Gastroesophageal sphincter (tissue), 4 donors: ENCODE measurements at places on chromosomes 2 and 18. TPM values are rescaled to one million over a fixed set of nuclear protein-coding genes. Genes with fewer than 3 reads are reported as not detected.

- peak; percentile 31 for ATAC-seq
These were observed 106.9 kb downstream of the FBXO15 start for GRCh38 chr18:74040459-74041332.

The SMYD1 gene
- total RNA-seq, result 15.2 TPM

DNA sequence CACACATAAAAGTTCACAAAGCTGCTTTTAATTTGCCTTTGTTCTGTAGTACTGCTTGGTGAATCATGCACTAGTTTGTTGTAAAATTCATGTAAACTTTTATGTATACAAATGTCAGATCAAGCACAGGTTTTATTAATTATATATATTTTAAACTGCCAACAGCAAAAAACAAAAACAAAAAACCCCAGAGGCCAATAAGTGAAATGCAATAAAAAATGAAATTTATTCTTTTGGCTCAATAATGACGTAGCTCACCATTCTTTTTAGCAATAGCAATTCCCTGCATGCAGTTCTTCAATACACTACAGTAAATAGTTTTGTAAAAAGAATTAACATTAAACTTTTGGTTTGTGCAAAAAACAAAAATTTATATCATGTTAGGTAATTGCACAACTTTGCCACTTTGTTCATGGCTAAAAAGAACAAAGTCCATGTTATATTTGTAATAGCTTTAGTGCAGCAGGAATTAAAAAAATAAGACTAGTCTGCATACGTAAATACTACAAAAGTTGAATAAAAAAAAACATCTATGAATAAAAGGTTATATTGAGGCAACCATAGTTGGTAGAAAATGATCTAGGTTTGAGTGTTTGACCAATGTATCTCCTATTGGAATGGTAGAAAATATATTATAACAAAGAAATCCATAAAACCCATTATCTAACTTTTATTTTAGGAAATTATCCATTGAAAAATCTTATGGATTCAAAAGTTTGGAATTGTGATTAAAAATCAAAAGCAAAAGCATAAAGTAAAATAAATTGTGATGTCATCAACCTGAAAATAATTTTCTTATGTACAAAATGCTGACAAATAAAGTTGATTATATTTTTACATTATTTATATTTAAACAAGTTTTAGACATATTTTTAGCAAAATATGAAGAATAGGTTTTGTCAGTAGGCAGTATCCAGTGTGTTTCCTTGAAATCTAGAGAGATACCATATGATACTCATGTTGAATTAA lies 115.6 kb downstream of the SCN3A start:
- no peak for ATAC-seq

The ATOH8 gene
- 79.5 TPM for total RNA-seq

DNA sequence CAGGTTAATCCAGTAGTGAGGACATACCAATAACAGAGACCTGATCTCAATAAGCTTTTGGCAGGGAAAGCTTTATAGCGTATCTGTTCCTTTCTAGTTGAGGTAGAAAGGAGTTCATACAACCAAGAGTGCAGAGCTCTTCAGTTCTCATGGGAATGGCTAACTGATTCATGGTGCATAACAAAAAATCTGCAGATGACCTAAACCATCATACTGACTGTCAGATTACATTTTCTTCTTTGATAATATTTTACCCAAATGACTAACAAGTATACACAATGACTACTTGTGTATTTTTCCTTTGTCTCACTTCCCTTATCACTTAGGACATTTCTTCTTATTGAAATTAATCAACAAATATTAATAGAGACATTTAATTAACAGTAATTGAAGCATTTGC lies 140.0 kb upstream of the SERTAD2 start:
- no peak for ATAC-seq

GRCh38 chr2:74671479-74671878 lies 17.4 kb downstream of the SEMA4F start:
- no peak for ATAC-seq

- ATAC-seq, result no peak
These were observed 30.7 kb upstream of the FRZB start for GRCh38 chr2:182897137-182897536.

DNA sequence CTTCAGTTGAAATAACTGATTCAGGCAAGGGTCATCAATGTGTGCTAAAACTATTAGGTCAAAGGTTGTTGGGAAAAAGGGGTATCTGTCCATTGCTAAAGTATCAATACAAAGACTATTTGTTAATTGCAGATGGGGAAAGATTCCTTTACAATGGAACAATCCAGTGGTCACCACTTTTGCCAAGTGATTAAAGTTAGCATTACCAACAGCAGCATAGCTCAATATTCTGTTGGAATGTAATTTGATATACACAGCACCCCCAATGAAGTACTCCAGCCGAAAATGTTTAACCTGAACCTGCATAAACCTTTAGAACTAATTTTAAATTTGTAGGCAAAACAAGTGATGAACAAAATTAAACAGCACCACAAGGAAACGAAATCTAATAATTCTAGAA lies 191.0 kb downstream of the TCF4 start:
- ATAC-seq, result no peak

The CROCC2 gene
- total RNA-seq, result not detected

DNA sequence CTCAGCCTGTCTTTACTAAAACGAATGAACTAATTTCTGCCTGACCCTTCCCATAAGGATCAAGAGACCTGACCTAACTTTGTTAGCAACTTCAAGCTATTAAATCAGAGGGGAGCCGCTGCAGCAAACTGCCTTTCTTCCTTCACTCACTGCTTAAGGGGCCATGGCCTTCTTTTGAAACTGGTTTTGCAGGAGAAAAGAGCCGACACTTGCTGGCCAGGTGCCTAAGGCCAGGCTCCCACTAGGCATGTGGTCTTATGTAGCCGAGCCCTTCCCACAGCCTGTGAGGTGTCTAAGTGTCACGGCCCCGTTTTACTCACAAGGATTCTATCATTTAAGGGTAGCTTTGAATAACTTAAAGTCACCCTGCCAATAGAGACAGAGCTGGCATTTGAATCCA lies 130.8 kb downstream of the ZNF236 start:
- peak; percentile 23 for ATAC-seq

The AGXT gene
- not detected for total RNA-seq

The AQP12B gene
- not detected for total RNA-seq

GRCh38 chr18:6661692-6662415 lies 67.7 kb upstream of the ARHGAP28 start:
- no peak for ATAC-seq

DNA sequence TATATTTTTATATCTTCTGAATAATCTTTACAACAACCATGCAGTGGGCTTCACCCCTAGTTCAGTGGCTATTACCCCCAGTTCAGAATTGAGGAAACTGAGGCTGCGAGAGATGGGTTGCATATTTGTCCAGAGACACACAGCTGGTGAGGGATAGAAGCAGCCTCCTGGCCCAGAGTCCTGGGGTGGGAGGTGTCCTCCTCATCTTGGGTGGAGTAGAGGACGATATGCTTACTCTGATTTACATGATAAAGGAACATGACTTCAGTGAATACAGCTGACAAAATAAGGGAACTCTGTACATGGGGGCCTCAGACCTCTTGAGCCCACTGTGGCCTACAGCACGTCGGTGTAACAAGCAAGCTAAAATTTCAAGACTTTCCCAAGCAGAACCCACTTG lies 214.7 kb downstream of the FBXO15 start:
- ATAC-seq, result no peak

DNA sequence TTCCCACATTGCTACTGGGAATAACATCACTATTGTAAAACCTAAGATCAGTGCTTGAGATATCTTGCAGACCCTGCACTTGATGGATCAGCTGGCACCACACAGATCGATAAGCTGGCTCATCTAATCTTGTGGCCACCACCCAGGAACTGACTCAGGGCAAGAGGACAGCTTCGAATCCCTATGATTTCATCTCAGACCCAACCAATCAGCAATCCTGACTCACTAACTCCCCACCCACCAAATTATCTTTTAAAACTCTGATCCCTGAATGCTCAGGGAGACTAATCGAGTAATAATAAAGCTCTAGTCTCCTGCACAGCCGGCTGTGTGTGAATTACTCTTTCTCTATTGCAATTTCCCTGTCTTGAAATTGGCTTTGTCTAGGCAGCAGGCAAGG lies 11.3 kb upstream of the TEX44 start:
- no peak for ATAC-seq

GRCh38 chr18:11909591-11910026 lies 1.5 kb upstream of the MPPE1 start:
- ATAC-seq, result peak; percentile 54

The GAD1 gene
- not detected for total RNA-seq

GRCh38 chr18:4400911-4401310 lies 54.2 kb downstream of the DLGAP1 start:
- ATAC-seq, result no peak

The FER1L5 gene
- total RNA-seq, result not detected

The ACVR1C gene
- 0.31 TPM for total RNA-seq

DNA sequence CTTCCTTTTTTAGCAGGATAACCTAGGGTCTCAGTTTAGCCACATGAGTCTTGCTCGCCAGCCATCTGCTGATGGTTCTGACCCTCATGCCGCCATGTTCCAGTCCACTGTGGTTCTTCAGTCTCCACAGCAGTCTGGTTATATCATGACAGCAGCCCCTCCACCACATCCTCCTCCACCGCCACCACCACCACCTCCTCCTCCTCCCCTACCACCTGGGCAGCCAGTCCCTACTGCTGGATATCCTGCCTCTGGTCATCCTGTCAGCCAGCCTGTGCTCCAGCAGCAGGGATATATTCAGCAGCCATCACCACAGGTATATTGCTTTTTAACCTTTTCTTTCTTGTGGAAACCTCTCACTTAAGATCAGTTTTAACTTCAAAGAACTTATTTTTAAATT lies 89.9 kb upstream of the UBXN4 start:
- no peak for ATAC-seq

- ATAC-seq, result no peak
These were observed 232.9 kb downstream of the GULP1 start for GRCh38 chr2:188524519-188525113.

The ST8SIA5 gene
- total RNA-seq, result not detected

The ERICH2 gene
- not detected for total RNA-seq

DNA sequence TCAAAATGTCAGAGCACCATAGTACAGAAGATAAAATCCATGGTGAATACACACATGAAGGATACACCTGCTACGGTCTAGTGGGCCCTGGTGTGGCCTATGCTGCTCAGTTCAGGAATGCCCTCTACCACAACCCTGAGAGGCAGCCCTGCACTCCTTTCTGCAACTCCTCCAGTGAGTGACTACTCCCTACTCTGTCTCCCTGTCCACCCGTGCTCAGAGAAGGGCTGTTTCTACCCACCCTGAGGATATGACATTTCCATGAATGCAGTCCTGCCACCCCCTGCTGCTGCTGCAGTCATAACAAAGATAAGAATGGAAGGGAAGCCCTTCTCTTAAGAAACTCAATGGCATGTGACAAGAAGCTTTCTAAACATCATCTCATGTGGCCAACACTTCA lies 137.0 kb downstream of the EN1 start:
- ATAC-seq, result no peak

The CFC1 gene
- total RNA-seq, result 0.54 TPM

- ATAC-seq, result no peak
These were observed 2.1 kb upstream of the CLIP4 start for GRCh38 chr2:29113027-29113686.

DNA sequence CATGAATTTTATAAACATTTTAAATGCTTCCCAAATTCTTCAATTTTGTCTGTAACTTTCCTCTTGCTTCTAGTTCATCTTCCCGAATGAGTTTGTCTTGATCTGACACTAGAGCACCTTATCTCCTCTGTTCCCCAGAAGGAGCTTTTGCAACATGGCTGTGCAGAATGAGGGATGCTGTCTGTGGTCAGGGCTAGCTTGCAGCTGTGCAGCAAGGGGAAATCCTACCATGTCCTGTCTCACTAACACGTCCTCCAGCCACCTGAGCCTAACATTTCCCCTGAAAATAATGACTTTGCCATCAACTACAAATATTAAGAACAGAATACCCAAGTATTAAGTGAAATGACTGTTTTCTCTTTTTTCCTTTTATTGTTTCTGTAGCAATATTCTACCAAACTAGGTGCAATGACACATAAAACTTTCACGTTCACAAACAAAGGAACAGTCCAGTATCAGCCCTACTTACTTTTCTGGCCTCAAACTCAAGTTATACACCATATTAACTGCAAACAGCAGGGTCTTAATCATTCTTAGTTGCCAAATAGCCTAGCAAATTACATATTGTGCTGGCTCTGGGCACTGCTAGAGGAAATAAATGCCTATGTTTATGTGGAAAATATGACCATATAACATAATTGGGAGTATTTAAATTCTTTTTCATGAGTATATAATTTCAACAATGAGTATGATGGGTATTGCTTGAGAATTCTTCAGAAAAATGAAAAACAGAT lies 423.3 kb downstream of the CMPK2 start:
- no peak for ATAC-seq

DNA sequence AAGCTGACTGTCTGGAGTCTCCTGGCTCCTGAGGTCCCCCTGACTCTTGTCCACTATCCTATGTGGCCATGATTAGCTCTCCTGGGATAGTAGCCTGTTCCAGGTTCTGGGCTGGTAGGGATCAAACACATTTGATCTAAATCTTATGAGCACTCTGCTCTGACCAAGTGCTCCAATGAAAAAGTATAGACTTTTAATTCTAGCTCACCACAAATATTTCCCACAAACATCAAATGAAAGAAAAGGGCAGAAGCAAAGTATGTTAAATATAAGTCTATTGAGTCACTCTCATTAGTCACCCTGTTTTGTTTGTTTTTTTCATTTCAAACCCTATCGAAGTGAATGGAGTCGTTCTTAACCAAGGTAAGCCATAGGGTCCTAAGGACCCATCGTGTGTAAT lies 39.7 kb upstream of the NEDD4L start:
- no peak for ATAC-seq

- ATAC-seq, result no peak
These were observed 298.1 kb downstream of the CBLN2 start for GRCh38 chr18:72246076-72246475.

DNA sequence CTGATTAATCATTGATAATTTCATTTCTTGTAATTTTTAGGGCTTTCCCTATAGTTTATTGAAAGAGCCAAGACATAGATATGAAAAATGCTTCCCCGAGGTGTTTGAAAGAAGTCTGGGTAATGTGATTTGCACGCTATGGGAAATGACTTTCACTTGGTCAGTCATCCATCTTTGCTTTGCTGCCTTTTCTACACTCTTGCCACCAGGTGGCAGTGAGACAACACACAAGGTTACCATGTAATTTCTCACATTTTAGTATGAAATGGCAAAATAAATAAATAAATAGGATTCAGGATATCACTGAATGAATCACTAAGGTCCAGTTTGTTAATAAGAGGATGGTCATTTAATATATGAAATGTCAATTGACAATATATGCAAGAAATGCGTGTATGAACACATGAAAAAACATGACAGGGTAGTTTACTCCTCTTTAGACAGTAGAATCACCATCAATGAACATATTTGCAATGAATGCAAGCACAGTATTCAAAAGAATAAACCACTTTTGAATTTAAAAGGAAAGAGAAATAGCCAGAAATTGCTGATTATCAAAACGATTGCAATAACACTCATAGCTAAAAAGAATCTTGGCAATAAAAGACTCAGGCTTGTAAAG lies 52.2 kb upstream of the KCNH7 start:
- ATAC-seq, result no peak

GRCh38 chr2:39504790-39505335 lies 67.8 kb upstream of the MAP4K3 start:
- peak; percentile 79 for ATAC-seq
